Left ventricle myocardium inferior (tissue), 1 donor: ENCODE measurements at places on chromosomes 6 and 20.

- no peak for DNase-seq
Measured at GRCh38 chr20:676967-677366, 1.4 kb upstream of the SCRT2 start.

- DNase-seq, result no peak
Measured at GRCh38 chr6:25579902-25580495, 72.0 kb upstream of the SCGN start.

DNA sequence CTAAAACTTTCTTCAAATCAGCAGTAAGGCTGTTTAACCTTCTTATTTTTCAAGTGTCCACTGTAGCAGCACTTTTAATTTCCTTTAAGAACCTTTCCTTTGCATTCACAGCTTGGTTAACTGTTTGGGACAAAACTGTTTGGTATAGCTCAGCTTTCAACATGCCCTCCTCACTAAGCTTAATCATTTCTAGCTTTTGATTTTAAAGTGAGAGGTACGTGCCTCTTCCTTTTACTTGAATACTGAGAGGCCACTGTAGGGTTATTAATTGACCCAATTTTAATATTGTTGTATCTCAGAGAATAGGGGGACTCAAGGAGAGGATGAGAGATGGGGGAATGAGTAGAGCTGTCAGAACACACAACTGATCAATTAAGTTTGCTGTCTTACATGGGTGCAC lies 129.5 kb upstream of the MMS22L start:
- no peak for DNase-seq

DNA sequence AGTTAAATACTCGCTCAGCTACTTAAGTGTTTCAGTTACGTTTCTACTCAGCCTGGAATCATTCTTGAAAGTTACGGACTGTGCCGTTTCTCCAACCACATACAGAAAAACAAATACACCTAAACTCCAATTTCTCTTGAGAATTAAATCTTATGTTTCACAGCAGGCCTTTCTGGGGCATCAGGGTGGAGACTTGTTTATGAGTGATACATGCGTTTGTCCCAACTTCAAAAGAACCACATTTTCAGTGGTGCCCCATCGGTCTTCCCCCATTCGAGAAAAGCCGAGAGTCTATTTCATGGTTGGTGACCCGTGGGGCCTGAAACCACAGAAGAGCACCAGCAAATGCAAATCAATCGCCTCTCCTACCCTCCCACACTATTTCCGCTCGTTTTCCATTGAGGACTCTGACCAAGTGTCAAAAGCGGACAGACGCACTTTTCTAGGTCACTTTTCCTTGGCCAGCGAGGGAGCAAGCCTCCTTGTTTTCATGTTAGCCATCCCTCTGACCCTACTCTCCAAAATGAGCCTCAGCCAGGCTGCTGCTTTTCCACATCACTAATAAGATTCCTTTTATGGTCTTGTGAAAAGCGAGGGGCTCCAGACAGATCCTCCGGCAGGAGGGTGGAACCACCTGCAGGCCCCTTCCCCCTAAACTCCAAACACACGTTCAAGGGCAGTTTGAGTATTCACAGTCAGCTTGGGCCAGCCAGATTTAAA lies 3.1 kb downstream of the JAG1 start:
- no peak for DNase-seq

GRCh38 chr6:104955927-104956730 lies 778 bp upstream of the LIN28B start:
- DNase-seq, result no peak

GRCh38 chr20:7094438-7094997 lies 327.0 kb downstream of the BMP2 start:
- DNase-seq, result no peak

DNA sequence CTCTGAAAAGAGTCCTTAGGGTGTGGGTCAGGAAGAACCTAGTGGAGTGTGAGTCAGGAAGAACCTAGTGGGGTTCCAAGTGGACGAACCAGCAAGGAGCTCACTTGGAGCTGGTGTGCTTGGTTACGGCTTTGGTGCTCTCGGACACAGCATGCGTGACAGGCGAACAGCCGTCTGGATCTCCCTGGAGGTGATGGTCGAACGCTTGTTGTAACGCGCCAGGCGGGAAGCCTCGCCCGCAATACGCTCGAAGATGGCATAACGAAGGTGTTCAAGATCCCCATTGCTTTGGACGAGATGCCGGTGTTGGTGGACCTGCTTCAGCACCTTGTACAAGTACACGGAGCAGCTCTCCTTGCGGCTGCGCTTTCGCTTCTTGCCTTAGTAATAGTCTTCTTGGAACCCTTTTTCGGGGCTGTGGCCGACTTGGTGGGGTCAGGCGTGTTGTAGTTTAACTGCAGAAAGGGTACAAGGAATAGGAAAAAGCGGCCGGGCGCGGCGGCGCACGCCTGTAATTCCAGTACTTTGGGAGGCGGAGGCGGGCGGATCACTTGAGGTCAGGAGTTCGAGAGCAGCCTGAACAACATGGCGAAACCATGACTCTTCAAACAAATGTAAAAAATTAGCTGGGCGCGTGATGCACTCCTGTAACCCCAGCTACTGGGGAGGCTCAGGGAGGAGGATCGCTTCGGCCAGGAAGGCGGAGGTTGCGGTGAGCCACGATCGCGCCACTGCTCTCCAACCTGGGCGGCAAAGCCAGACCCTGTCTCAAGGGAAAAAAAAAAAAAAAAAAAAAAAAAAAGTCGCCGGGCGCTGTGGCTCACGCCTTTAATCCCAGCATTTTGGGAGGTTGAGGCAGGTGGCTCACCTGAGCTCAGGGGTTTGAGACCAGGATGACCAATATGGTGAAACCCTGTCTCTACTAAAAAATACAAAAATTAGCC lies 48.0 kb downstream of the OR2B2 start:
- no peak for DNase-seq

DNA sequence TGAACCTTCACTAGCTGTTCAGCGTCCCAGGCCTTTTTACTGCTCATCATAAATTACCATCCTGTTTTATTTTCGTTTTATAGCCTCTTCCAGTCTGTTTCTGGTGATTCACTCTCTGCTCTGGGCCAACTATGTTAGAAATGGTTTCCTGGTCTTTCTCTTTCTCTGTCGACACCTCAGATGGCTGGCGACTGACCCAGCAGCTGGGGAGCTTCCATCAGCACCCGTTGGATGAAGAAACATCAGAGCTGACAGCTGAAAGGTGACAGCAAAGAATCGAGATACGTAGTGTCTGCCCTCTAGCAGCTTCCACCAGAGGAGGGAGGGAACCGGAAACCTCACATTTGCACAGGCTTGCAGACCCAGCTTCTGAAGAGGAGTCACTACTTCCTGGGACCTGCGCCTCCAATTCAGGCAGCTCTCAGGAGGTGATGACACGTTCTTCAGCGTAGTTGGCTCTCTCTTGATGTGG lies 82.9 kb upstream of the MLN start:
- peak; percentile 77 for DNase-seq

DNA sequence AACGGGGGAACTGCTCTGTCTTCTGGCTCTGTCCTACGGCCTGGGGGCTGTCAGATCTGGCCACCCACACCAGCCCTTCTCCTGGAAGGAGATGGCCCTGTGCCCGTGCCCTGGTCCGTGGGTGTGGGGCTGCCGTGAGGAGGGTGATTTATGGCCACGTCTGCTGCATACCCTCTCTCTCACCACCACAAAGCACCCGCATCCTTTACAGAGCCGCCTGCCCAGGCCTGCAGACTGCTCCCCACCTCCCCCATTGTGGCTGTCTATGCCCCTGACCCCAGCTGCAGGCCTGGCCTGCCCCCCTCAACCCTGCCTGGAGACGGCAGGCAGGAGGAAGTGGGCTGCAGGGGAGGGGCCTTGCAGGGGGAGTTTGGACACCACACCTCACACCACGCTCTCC lies 72.7 kb upstream of the GATA5 start:
- DNase-seq, result no peak

DNA sequence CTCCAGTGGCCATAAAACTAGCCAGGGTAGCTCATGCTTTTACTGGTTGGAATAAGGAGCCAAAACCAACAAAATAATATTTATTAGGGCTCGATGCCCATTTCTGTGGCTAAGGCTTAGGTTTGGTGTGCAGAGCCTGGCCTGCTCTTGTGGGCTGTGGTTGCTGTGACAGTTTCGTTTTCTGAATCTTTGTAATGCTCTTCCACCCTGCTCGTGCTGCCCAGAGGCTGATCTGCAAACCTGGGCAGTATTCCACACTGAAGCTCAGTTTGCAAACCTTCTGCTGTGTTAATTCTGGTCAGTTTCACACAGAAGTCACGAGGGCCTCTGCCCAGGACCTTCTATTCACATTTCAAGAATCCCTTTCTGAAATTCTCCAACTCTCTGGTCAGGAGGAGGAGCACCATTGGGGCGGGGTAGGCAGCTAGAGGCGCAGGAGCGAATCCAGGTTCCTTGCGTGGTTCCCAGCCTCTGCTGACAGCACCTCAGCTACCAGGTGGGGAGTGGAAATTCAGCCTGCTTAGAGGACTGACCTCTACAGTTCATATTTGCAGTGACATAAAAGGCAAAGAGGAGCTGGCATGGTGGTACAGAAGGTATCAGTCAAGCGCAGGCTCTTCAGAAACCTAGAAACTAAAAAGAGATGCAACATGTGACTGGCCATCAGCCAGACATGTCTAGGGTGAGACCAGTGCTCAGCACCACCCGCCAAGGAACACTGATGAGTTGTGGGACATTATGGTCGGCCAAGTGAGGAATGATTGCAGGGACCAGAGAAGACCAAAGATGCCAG lies 14.3 kb upstream of the C20orf144 start:
- peak; percentile 14 for DNase-seq

DNA sequence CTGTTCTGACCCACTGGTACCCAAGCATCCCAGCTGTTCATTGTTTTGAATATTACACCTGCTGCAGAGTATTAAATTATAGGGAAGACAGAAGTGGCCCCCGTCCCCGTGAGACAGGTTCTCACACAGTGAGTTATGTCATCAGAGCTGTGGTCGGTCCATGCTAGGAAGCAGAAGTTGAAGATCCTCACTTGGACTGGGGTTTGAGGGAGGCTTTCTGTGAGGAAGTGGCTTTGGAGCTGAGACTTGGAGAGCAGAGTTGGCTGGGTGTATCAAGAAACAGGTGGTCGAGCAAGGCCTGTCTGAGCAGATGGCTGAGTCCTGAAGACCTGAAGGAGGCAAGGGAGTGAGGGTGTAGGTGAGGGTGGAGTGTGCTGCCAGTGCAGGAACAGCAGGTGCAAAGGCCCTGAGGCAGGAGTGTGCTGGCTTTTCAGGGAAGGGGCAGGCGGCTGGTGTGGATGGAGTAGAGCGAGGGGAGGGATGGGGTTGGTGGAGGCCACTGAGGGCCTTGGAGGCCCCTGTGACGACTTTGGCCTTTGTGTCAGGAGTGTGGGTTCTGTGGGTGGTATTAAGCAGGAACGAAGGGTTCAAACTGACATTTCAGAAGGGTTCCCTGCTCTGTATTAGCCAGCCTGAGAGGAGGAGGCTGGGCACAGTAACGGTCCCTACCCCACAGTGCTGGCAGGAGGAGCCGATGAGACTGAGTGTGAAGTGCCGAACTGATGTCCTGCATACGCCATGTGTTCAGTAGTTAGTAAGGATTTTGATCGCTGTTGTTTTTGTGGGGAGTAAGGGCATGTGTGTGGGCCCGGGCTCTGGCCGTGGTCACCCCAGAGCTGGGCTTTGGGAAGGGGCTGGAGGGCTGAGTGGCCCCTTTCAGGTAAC lies 11.8 kb downstream of the SRC start:
- no peak for DNase-seq

DNA sequence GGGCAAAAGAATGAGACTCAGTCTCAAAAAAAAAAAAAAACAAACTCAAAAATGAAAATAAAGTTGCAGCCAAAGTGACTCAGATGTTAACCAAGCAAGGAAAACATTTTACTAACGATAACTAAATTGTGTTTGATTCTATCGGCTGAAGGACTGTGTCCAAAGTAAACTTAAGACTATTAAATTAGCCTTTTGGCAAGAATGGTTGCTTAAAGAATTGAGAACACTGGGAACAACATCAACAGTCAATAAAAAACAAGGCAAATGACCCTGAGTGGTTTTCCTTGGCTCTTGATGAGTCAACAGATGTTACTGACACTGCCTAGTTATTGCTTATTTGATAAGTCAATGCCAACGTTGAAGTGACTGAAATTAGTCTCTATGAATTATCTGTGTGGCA lies 36.7 kb downstream of the POU3F2 start:
- DNase-seq, result no peak

GRCh38 chr6:14950103-14950969 lies 295.5 kb upstream of the JARID2 start:
- DNase-seq, result no peak

GRCh38 chr6:56984361-56984760 lies 29.5 kb downstream of the BEND6 start:
- DNase-seq, result no peak

GRCh38 chr6:33317419-33317668 lies 200 bp downstream of the ZBTB22 start:
- no peak for DNase-seq

GRCh38 chr6:138455746-138456400 lies 43.4 kb downstream of the NHSL1 start:
- no peak for DNase-seq

- DNase-seq, result no peak
Measured at GRCh38 chr20:20621195-20621594, 91.2 kb downstream of the RALGAPA2 start.

DNA sequence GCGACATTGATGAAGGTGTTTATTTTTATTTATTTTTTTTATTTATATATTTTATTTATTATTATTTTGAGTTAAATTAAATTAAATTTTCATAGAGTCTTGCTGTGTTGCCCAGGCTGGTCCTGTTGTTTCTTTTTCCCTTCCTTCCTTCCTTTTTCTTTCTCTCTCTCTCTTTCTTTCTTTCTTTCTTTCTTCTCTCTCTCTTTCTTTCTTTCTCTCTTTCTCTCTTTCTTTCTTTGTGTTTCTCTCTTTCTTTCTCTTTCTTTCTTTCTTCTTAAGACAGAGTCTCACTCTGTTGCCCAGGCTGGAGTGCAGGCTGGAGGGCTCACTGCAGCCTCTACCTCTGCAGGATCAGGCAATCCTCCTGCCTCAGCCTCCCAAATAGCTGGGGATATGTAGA lies 84.7 kb upstream of the AKAP12 start:
- no peak for DNase-seq

- no peak for DNase-seq
Measured at GRCh38 chr20:55935448-55936208, 69.7 kb downstream of the CBLN4 start.

GRCh38 chr6:46443623-46444022 lies 47.6 kb downstream of the RCAN2 start:
- DNase-seq, result no peak

DNA sequence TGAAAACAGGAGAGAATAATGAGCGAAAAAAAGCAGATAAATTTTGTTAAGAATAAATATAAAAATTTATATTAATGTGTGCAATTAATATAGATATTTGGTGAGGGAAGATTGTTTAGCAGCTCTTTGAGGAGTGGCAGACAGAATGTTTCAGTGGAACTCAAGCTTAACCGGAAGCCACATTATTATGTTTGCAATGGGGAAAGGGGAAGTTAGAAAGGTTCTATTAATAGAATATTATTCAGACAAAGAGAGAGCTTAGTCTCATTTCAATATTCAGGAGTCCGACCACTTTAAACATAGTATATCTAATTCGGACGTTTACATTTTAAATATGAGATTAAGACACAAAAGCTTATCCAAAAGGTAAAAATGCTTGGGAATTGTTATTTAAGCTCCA lies 81.6 kb upstream of the KHDRBS2 start:
- DNase-seq, result no peak

GRCh38 chr6:156776470-156776839 lies 723 bp upstream of the ARID1B start:
- no peak for DNase-seq
